ENCODE measurements at places on chromosomes 3 and 15.

DNA sequence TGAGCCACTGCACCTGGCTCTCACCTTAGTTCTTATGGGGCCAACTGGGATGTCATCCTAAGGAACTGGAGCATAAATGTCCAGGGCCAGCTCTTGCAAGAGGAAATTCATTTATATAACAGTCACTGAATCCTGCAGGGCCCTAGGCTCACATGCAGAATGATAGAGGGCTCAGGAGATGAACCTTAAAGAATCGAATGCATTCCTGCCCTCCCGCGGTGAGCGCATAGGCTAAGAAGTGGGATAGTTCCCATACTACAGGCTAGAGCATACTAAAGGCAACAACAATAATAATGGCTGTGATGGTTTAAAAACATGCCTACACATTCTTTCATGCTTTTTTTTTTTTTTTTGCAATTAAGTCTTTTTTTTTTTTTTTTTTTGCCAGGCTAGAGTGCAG is 17.1 kb upstream of the CSRNP1 start:
- no peak for DNase-seq

- no peak for DNase-seq
Observed at GRCh38 chr3:13479332-13479581, 849 bp upstream of the HDAC11 start.

GRCh38 chr3:126025116-126025729 is 56.2 kb downstream of the ROPN1B start:
- DNase-seq: no peak

DNA sequence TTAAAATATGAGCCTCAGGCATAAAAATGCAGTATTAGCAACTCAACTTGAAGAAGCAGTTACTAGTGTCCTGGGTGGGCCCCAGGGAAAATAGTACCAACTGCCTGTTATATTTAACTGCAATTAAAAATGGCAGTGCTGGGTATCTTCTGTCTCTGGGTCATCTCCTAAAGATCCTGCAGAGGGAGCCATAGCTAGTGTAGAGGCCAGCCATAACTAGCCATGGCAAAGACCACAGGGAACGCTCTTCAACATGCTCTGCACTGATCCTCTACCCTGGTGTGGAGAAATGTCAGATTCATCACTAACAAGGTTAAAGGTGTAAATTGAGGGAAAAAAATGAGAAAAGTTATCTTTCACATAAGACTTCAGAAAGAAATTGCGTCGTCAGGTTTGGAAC is 181.3 kb downstream of the SNRPN start:
- no peak for DNase-seq

DNA sequence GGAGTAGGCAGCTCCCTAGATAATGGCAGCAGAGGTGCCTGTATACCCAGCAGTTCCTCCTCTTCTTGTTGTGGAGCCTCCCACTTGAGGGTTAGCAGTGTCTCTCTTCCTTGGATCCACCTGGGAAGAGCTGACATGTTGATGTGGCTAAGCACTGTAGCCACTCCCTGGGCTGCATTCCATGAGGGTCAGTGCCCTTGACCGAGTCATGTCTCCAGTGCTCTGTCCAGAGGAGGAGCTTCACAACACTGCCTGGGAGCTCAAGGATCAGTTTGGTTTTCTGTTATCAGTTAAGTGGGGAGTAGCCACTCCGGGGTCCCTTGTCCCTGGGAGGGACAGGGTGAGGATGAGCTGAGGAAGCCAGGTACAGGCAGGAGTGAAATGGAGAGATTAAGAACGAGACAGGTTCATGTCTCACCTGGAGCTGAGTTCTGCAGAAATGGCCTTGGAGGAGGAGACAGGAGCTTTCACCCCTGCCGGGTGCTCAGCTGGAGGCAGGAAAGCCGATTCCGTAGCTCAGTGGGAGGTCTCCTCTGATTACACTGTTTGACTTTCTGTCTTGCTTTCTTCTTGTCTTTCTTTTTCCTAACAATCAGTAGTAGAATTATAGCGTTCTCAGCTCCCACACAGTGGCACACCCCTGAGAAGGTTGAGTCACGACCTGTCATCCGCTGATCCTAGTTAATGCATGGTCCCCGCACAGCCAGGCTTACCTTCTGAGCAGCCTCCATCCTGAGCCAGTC is 57.9 kb upstream of the SEC22A start:
- DNase-seq: no peak

DNA sequence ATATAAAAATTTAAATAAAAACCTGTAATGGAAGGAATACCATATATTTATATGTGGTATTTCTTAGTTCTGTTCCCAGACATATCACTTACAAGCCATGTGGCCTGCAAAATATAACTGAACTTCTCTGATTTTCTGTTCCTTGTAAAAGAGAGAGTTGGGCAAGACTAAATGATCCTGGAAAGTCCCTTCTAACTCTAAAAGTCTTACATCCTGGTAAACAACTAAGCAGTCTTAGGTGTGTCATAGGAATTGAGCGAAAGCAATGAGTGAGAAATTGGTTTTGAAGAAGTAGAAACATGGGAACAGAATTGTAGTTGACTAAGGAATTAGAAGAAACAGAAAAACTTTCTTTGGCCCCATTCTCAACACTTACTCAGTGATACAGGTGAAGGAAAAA is 25.3 kb upstream of the IL20RB start:
- DNase-seq: no peak

GRCh38 chr3:98557324-98558010 is 25.7 kb downstream of the GPR15 start:
- DNase-seq: no peak

DNA sequence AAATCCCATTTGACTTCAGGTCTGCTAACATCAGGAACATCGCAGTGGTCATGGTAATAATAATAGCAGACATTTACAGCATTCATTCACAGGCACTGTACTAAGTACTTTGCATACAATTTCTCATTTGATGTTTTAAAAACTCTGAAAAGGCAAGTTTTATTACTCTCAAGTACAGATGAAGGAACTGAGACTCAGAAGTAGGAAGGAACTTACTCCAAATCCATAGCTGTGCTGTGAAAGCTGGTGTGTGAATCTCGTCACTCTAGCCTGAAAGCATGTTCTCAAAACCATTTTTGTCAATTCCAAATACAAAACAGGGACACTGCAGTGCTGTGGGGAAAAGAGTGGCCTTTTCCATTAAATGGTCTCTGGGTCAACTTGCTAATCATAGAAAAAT is 179.9 kb downstream of the FAM43A start:
- no peak for DNase-seq
